Activated naive CD8-positive, alpha-beta T cell treated with anti-CD3 and anti-CD28 coated beads, Interleukin-2, amount 10 ng/mL, durations not matched to agents 7 days and 5 days (primary cell): ENCODE measurements at places on chromosomes 7 and 10.
A peak's percentile ranks its signal among the peaks of the same experiment; 100 is the strongest.

GRCh38 chr7:140698477-140698876 lies 2.0 kb downstream of the NDUFB2 start:
- DNase-seq: no peak

DNA sequence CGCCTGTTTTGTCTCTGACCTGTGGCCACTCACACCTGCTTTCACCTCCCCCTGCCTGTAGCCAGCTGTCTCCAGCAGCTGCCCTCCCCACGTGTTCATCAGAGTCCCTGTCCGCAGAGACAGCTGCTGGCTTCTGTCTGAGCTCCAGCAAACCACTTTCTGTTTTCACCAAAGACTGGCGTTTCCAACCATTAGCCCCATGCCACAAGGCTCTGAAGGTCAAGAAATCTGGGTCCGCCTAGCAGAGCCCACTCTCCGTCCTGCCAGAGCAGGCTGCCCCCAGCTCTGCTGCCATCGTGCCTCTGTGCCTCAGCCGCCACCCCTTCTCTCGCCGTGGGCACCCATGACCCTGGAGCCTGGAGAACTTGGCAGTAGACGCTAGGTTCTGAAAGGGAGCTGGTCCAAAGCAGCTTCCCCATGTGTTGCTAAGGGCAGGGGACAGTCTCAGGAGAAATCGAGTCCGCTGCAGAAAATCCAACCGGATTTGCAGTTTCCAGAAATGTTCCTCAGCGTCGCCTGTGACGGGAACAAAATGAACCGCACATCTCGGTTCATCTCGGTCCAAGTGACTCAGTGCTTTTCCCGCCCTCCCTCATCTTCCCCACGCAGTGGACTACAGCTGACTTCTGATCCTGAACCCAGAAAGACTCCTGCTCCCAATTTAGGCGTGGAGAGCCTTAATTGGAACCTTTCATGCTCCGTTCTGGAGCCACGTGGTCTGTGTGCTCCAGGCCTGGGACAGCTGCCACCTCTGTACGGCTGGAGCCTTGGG lies 28.0 kb downstream of the TMEM120A start:
- DNase-seq: no peak

DNA sequence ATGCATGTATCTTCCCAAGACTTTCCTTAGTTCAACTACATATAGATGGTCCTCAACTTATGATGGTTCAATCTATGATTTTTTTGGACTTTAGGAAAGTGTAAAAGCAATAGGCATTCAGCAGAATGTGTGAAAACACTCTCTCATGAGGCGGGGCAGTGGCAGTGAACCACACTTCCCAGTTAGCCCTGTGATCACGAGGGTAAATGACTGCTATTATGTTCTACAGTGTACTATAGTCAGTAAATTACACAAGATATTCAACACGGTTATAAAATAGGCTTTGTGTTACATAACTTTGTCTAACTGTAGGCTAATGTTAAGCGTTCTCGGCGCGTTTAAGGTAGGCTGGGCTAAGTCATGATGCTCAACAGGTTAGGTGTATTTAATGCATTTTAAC lies 169.3 kb downstream of the AMPH start:
- no peak for DNase-seq

DNA sequence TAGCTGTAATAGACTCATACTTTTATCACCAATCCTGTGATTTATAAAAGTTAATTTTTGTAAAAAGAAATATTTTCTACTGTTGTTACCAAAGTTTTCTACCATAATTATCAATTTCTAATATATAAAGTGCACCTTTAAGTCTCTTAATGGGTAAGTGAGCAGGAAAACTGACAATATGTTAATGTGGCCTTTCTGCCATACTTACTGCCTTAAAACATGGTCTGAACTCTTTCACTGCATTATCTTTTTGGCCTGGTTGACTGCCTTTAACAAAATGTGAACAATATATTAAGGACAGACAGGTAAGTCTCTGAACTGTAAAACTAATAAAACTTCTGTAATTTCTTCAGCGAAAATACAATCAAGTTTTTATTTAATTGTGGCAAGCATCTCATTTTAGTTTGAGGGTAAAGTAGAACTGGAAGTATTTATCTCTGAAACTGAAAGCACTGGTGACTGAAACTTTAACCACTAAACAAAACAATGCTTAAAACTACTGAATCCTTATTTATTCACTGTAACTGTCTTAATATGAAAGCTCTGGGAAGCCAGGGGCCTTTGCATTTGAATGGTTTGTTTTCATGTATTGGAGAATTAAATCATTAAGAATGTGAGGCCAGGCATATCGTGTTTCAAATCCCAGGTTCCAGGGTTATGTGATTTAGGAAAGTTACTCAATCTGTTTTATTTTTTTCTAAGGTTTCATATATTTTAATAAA lies 948.8 kb upstream of the POT1 start:
- no peak for DNase-seq

- no peak for DNase-seq
Observed at GRCh38 chr7:28700790-28701203, 257.3 kb downstream of the TRIL start.

- DNase-seq: no peak
Observed at GRCh38 chr7:107837145-107837512, 34.1 kb upstream of the SLC26A3 start.

GRCh38 chr10:59997827-59998525 lies 91.6 kb upstream of the CCDC6 start:
- DNase-seq: no peak

GRCh38 chr7:17939606-17940301 lies 540 bp downstream of the SNX13 start:
- peak; percentile 62 for DNase-seq

- no peak for DNase-seq
Observed at GRCh38 chr10:73246322-73246645, 771 bp downstream of the DNAJC9 start.

DNA sequence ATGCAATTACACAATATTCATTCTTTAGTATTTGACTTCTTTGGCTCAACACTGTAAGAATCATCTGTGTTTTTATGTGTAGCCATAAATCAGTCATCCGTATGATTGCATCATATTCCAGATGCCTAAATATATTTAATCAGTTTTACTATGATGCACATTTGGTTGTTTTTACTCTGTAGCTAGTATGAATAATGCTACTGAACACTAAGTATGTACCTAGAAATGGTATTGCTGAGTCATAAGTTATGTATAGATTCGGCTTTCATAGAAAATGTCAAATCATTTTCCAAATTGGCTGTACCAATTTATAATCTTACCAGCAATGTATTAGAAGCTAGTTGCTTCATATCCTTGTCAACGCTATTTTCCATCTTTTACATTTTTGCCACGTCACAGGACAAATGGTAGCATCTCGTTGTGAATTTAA lies 197.3 kb upstream of the PLXNA4 start:
- no peak for DNase-seq

GRCh38 chr7:6221340-6222319 lies 50.8 kb downstream of the CYTH3 start:
- no peak for DNase-seq

DNA sequence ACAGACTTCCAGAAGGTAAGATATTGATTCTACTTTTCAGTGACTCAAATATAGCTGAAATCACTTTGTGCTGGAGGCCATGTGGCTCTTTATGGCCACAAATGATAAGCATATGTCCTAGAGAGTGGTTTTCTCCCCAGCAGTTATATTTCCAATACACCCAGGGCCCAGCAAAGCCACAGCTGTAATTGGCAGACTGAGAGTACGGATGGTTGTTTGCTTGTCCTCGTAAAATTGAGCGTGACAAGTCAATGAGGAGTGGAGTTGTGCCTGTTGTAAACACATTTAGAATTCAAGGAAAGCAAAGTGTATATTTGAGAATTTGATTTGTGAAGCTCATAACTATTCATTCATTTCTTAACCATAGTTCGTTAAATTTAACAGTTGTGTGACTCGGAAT lies 201.8 kb downstream of the LHFPL3 start:
- no peak for DNase-seq

DNA sequence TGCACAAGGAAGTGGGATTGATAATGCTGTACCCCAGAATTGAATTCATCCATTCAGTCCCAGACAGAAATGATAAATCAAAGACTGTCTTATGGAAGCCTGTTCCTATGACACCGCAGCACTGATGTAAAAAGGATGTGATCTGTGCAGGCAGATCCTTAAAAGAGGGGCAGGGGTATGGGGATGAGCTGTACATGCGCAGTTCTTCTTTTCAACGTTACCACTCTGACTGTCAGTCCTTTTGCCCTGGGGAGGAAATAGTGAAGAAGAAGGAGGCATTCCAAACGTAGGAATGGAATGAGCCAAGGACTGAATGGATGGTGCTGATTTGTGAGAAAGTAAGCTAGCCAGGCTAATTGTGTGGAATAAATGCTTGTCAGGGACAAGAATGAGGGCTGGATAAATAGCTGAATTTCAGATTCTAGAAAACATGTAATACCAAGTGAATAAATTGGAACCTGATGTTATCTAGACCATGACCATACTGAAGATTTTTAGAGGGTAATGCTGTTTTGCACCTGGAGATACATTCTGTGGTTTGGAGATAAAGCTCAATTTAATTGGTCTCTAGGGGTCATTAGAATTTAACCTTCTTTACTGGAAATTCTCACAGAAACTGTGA lies 509.3 kb downstream of the SORCS3 start:
- DNase-seq: no peak

GRCh38 chr7:111975346-111975745 lies 230.9 kb downstream of the DOCK4 start:
- no peak for DNase-seq

DNA sequence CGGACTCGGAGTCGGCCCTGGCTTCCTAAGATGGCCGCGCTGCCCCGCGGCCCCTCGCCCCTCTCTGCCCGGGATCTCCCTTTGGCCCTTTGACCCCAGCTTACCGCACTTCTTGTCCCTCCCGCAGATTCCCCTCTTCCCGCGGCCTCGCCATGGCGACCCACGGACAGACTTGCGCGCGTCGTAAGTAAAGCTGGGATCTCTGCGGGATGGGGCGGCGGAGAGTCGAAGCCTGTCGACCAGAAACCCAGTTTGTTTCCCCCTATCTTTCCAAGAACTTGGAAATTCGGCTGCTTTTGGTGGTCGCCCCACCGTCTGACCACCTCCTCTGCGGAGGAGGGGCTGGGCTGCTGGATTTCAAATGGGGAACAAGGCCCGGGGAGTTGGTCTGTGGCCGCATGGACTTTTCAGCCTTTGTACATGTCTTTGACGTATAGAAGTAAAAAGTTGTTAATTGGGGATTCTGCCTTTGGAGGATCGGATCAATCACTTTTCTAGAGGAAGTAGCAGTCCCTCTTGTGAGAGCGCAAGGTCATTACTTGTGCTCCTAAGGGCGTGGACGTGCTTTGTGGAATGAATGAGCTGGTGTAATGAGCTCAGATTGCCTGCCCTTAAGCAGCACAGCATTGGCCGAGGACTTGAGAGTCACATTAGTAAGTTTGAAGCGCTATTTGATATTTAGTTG lies 553 bp downstream of the VDAC2 start:
- DNase-seq: no peak

DNA sequence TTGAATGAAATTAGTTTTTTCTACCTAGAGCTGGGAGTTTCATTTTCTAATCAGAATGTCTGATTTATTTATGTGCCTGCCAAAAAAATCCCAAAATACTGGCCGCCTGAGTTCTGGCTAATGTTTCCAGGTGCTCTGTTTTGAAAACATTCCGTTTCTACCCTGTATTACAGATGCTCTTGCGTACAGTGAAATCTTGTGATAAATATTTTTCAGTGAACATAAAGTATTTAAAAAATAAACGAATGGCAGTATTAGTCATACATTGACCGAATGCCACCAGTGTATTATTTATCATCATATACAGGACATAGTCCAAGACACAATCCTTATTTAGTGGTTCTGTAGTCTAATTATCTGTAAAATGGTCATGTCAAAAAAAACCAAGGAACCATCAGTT lies 102.8 kb downstream of the KAT6B start:
- DNase-seq: no peak

GRCh38 chr7:127504715-127505114 lies 80.7 kb downstream of the GCC1 start:
- DNase-seq: peak; percentile 34

- DNase-seq: no peak
Observed at GRCh38 chr10:24495666-24496460, 227.8 kb downstream of the ARHGAP21 start.

DNA sequence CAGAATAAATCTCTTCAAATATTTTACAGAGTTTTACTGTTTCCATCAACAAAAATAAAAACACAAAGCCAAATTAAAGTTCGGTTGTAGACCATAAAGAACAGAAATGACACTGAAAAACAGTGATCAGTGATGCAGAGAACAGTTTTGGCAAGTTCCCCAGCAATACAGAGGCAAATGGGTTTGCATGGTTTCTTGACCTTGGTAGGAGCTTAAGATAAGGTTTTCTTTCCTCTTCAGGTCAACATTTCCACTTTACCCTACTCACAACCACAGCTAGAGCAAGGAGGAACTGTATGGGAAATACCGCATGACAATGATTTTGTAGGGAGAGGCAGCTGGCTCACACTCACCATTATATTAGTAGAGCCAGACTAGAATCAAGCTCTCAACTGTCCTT lies 199.5 kb downstream of the SH2D4B start:
- DNase-seq: no peak

DNA sequence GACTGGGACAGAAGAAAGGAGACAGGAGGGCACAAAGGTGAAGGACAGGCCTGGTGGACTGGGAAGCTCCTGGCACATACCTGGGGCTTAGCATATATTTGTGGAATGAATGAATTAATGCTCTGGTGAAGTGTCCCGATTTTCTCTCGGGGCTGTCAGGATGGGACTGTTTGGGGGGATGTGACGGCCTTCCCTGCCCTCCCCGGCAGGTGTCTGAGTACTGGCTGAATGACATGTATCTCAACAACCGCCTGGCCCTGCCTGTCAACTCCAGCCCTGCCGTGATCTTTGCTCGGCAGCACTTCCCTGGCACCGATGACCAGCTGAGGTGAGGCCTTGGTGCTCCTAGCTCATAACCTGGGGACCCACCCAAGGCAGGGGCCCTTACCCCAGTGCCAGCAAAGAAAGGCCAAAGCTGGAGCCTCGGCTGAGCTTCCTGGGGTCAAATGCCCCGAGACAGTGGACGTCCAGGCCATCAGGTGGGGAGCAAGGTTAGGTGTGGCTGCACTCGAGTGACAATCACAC lies 6.5 kb downstream of the CHAT start:
- peak; percentile 7 for DNase-seq

DNA sequence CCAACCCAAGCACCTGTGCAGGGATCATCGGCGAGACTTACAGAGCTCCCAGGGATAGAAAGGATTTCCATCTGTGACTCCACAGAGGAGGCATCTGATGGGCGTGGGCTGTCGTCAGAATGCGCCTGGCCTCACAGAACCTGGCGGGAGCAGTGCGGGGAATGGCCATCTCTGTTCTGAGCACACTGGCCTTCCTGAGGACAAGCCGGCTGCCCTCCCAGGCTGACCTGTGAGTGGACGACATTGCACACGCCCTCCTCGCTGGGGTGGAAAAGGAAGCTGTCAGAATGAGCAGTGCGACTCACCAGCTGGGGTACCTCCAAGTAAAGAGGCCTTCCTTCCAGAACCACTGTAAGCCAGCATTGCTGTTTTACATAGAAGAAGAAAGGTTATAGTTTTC lies 234.6 kb upstream of the PITRM1 start:
- no peak for DNase-seq

- DNase-seq: no peak
Observed at GRCh38 chr10:123402656-123403055, 248.5 kb downstream of the BUB3 start.

GRCh38 chr10:59177836-59178235 lies 1.4 kb downstream of the PHYHIPL start:
- no peak for DNase-seq

- no peak for DNase-seq
Observed at GRCh38 chr10:132728741-132729140, 57.2 kb downstream of the NKX6-2 start.
